ENCODE measurements at places on chromosomes 16 and 17. TPM values are rescaled to one million over a fixed set of nuclear protein-coding genes. Genes with fewer than 3 reads are reported as not detected.

DNA sequence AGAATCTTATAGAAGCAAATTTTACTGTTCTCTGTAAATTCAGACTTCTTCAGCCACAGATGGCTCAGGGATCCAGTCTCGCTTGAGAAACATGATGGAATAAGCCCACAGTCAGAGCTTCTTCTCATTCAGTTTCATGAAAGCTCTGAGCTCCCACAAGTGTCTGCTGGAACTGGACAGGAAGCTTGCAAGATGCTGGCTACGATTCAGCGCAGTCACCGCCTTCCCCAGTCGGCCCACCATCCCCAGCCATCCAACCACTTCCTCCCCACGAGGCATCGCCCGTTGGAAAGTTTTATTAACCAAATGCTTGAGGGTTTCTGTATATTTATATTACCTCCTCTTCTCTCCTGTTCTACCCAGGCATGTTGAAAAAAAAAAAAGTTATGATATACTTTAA is 171.7 kb downstream of the ZFHX3 start:
- DNase-seq = peak; percentile 16

DNA sequence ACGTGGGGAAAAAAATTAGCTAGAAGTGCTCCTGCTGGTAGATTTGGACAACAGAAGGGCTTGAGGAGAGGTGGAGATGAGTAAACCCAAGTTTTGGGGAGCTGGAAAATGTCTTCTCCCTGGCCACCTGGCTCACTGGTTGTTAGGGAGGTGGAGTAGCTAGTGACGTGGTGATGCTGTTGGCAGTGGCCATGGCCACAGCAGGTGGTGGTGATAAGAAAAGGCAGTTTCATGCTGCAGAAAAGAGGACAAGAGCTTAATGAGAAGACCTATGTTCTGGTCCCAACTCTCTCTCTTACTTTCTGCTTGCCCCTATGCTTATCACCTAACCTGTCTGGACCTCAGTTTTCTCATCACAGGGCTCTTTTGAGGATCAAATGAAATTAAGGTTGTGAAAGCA is 223.5 kb upstream of the N4BP1 start:
- no peak for DNase-seq

- DNase-seq = no peak
Measured at GRCh38 chr16:80107900-80108299, 432.9 kb upstream of the DYNLRB2 start.

DNA sequence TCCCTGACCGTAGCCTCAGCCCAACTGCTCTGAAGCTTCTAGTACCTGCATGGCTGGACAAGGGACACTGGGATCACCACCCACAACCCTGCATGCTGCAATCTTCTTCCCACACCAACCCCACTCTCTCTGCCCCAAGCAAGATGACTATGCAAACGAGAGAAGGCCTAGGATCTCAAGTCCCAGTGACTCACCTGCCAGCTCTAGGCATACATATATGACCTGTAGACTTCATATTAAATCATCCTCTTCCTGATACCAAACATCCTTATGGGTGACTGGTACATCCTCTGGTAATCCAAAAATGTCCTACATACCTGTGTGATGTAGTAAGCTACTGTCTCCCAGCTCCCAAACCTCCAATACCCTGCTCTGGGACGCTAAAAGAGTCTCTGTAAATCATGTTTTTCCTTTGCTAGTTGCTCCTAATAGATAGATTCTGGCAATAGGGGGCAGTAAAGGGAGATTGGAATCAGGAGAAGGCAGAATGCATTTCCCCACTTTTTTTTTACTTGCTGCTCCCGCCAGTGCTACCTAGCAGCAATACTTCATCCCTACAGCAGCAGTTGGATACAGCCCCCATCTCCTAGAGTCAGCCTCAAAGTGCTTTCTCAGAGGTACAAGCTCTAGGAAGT is 43.4 kb upstream of the SOX9 start:
- no peak for DNase-seq

GRCh38 chr17:2271985-2272702 is 31.4 kb downstream of the SMG6 start:
- no peak for DNase-seq

- DNase-seq = no peak
Measured at GRCh38 chr17:82734987-82735866, at the start of gene FN3K. FN3K (plus strand) TSS chr17:82735615; CDS start chr17:82735637, 22 bp downstream.

The PITPNC1 gene
- 10.7 TPM for total RNA-seq

The PRSS33 gene
- not detected for total RNA-seq

The PLA2G10 gene
- total RNA-seq = not detected

The C16orf74 gene
- total RNA-seq = 22.8 TPM

The ADAD2 gene
- total RNA-seq = 0.06 TPM

The CRHR1 gene
- not detected for total RNA-seq

All from glomerular endothelial cell (primary cell).